ENCODE measurements at places on chromosomes 5 and 9.
A peak's percentile ranks its signal among the peaks of the same experiment; 100 is the strongest.

DNA sequence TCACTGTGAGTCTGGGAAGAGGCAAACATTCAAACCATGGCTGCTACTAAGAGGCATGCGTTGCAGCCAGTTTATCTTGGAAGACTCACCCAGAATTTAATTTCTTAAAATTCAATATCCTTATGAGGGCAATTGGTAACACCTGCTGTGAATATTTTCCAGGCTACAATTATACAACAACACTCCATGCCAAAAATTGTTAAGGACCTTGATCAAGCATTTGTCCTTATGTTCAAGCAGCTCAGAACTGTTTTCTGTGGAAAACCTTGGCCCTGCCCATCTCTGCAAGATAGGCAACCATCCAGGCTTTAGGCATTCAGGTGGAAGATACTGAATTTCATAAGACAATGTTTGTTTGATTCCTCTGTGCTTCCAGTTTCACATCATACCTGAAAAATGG lies 327.8 kb downstream of the FBXL7 start:
- DNase-seq: no peak

- no peak for DNase-seq
These were observed 2.9 kb downstream of the HTR1A start for GRCh38 chr5:63959177-63959982.

GRCh38 chr5:141477044-141477575 lies 1.3 kb downstream of the PCDHGC3 start:
- no peak for DNase-seq

DNA sequence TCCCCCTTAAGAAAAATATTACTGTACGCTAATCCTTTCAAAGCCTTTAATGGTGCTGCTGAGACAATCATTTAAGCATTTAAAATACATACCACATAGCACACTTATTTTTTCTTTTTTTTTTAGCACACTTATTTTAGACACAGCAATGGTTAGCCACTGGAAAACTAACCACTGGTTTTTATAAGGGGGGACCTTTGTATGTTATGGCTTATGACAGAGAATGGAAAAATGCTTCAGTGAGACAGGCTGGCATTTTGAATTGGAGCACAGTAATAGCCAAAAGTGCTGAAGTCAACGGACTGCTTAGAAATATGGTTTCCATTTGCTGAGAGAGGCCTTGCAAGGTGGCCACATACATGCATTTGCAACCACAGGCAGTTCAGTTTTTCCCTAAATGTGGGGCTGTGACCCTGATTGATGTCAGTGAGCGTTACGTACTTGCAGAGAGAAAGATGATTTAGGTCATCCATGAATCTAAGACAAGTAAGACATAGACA lies 28.5 kb downstream of the AOPEP start:
- DNase-seq: no peak

DNA sequence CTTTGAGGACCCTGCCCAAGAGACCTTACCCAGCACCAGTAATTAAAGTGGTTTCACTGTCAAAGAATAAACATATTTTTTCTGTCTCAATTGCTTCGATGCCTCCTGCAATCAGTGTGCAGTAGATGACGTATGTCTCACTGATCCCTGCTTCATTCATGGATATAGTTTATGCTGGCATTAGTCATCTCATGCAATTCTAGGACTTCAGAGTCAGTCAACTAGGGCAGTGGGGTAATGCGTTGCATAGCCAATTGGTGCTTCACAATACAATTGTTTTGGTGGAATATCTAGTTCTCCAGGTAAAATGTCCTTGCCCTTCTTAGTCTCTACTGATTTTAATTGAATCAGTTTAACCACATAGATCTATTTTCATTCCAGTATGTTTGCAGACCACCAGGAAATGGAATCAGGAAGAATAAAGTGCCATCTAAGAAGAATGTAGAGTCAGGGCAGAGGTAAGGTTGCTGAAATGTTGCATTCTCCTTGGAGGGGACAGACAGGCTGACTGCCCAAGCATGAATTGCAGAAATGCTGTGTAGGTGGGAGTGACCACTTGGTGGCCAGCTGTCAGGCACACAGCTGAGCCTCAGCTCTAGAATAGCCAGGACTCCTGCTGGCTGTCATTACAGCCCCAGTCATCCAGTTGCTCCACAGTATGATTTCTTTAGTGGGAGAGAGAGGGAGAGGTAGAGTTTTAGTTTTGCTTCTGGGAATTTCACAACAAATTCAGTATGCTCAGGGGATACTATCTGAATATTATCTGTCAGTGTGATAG lies 73.5 kb upstream of the MEGF10 start:
- DNase-seq: no peak

GRCh38 chr5:139651043-139651834 lies 3.1 kb downstream of the CXXC5 start:
- DNase-seq: no peak

DNA sequence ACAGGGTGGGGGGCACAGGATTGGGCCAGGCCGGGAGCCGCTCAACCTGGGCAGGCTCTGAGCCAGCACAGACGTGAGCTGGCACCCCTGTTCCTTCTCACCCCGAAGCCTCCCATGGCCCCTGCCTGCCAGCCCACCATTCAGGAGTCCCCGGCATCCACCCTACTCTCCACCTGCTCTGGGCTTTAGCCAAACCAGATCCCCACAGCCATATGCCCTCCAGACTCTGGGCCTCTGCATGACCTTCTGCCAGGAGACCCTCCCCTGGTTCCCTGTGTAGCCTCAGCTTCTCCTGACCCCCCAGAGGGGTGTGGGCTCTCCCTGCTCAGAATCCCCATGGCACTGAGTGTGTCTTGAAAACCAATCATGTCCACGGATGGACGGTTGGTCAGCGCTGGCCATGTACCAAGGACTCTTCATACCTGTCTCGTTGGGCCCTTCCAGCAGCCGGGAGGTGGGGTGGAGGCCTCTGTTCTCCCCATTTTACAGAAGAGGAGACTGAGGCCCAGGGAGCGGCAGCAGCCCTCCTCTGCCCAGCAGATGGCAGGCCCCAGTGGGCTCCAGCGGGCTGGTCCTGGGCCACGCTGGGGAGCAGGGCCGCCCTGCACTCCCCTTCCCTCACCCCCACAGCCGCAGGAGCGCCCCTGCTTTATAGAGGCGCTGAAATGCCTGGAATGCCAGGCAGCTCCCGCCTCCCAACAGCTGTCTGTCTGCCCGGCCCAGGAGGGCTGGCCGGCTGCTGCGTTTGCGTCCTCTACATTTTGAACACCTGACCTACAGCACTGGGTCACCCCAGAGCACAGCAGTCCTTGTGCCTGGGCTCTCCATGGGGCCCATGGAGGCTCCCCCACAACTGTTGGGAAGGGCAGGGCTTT lies 3.5 kb upstream of the MYMK start:
- DNase-seq: no peak

DNA sequence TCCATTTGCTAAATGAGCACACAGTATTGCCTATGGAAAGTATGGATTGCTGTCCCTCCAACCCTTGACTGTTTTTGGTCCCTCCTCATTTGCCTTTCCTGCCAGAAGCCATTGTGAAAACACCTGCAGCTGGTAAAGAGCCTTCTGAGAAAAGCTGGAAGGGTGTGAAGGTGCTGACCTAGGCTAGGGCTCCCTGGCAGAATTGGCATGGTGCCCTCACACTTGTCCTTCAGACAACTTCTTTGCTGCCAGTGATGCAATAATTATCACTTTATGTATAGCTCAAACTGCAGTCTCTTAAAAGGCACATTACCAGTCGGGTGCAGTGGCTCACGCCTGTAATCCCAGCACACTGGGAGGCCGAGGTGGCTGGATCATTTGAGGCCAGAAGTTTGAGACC lies 4.2 kb downstream of the TXNDC15 start:
- no peak for DNase-seq

- no peak for DNase-seq
These were observed 56.5 kb downstream of the EXD3 start for GRCh38 chr9:137366445-137366810.

GRCh38 chr9:121888438-121888775 lies 204.7 kb downstream of the TTLL11 start:
- DNase-seq: peak; percentile 72

DNA sequence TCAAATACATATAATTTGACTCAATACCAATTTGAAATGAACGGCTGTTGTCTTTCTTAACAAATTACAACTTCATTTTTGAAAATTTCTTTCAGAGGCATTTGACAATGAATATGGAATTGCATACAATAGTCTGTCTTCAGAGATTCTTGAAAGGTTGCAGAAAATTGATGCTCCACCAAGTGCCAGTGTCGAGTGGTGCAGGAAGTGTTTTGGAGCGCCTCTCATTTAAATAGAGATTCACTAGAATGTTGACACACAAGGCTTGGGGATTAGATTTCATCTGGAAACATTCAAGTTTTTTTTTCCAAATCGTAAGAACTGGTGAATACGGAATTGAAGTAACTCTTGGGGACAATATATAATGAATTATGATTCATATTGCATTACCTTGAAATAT lies 8.1 kb downstream of the RPS6 start:
- no peak for DNase-seq

GRCh38 chr9:35553670-35554543 lies 51.2 kb upstream of the TESK1 start:
- peak; percentile 45 for DNase-seq

DNA sequence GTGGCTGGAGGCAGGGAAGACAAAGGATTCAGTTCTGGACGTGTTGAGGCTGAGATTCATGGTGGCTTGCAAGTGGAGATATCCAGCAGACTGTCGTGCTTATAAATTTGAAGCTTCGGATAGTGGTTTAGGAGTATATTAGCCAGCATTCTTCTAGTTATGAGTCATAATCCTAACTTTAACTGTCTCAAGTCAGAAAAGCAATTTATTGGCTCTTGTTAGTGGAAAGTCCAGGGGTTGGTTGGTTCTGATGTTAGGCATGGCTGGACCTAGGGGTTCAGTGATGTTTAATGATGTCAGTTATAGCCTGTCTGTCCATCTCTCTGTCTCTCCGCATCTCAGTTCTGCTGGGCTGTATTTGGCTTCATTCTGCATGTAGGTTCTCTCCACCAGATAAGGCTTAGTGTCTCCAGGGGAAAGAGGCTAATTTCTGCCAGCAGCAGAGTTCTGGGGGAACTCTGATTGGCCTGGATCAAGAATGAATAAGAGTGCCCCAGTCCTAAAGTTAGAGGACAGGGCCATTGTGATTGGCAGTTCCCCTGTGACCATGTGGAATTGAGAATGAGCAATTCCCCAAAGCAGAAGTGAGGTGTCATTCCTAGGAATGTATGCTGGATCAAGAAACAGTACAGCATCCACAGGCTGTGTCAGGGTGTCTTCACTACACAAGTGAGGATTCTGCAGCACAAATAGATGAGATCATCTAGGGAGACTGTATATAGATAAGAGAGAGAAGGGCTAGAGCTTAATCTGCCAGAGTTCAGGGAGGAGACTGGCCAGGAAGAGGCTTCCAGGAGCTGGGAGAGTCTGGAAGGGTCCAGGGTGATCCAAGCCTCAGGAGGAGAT lies 72.9 kb upstream of the SHB start:
- DNase-seq: peak; percentile 64

GRCh38 chr9:120905315-120906164 lies 21.1 kb downstream of the TRAF1 start:
- no peak for DNase-seq

- DNase-seq: no peak
These were observed 19.4 kb upstream of the DCP2 start for GRCh38 chr5:112957036-112957808.

- DNase-seq: no peak
These were observed 2.1 kb upstream of the NIPBL start for GRCh38 chr5:36874465-36874864.

Measured in AG09309 (cell line).